ENCODE measurements at places on chromosomes 4 and X.

DNA sequence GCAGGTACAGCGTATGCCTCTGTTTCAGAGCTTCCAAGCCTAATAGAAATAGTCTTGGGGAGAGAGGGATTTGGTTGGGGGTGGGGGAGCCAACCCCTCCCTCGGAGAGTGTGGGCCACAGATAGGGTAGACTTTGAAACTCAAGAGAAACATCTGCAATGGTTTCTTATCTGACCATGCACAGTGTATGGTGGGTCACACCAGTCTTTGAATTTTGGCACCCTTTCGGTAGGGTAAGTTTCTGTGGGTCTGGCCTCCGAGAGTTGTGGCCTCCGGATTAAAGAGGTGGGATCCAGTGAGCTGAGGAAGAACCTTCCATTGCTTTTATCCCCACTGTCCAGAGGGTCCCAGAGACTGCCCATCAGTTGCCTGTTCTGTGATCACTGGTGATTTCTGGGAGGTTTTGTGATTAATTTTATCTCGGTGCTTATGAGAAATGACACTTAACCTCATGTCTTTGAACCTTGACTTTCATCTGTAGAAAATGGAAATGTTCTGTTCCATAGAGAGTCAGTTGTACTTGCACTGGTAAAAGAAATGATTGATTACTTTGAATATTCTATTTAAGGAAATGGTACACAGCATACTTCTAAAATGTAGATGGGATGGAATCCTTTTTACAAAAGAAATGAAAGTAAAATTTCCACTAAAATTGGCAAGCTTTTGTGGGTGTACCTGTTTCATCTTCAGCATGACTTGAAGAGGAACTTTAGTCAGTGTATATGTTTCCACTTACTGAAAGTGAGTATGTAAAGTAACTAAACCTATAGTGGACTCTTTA, 62.7 kb downstream of the TMEM131L start:
- DNase-seq = no peak

- no peak for DNase-seq
These were observed 670.1 kb upstream of the LCORL start for GRCh38 chr4:18691431-18692200.

DNA sequence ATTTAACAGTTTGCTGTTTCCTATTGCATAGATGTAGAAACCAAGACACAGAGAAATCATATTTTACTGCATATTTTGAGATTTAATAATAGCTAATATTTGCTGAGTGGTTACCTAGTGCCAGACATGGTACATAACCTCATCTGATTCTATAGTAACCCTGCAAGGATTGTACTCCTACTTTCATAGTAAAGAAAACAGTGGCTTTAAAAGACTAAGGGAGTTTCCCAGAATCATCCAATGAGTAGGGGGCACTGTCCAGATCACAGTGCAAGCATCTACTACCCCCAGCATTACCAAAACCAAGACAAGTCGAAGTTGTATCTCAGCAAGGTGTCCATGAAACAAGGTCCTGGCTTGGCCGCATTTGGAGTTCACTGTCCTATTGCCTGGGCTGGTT, 224.5 kb upstream of the TENM3 start:
- DNase-seq = no peak

DNA sequence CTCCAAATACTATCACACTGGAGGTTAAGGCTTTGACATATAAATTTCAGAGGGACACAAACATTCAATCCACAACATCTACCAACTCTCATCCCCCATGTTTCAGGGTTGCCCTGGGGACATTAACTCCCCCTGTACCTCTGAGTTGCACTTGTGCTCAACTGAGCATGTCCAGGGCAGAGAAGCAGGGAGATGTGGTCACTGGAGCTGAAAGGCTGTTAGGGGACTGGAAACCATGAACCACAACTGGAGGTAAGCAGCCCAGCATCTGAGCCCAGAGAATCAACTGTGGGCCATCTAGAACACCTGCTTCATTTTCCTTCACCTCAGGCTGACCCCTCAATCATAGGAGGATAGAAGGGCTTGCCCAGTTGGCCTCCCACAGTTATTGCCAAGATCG, 641.1 kb downstream of the MID1IP1 start:
- DNase-seq = no peak

GRCh38 chr4:100593935-100594334, 76.1 kb upstream of the EMCN start:
- DNase-seq = no peak

GRCh38 chrX:31702222-31702621, 630.4 kb upstream of the FTHL17 start:
- DNase-seq = no peak

Data from NCI-H1930 (cell line).